Stimulated activated CD8-positive, alpha-beta memory T cell treated with anti-CD3 and anti-CD28 coated beads, Interleukin-7, amount 100 ng/mL, for 48 hours (primary cell): ENCODE measurements at places on chromosomes 1 and 21.

- DNase-seq, result no peak
Measured at GRCh38 chr1:236550961-236551851, 27.4 kb downstream of the LGALS8 start.

DNA sequence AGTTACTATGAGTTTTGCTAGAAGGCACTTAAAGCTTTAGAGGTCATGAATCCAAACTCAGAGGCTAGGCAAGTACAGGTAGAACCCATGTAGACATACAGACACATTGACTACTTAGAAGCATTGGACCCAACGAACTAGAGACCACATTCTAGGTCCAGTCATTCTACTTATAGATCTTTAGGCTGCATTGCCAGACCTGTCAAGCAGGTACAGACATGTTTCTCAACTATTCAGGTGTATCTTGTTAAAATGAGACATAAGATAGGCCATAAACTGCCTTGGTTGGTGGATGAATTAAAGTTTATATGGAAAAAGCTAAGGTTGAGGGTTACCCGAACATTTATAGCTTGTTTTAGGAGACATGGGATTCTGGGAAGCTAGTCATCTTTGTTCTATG is 6.5 kb downstream of the ZP4 start:
- no peak for DNase-seq

DNA sequence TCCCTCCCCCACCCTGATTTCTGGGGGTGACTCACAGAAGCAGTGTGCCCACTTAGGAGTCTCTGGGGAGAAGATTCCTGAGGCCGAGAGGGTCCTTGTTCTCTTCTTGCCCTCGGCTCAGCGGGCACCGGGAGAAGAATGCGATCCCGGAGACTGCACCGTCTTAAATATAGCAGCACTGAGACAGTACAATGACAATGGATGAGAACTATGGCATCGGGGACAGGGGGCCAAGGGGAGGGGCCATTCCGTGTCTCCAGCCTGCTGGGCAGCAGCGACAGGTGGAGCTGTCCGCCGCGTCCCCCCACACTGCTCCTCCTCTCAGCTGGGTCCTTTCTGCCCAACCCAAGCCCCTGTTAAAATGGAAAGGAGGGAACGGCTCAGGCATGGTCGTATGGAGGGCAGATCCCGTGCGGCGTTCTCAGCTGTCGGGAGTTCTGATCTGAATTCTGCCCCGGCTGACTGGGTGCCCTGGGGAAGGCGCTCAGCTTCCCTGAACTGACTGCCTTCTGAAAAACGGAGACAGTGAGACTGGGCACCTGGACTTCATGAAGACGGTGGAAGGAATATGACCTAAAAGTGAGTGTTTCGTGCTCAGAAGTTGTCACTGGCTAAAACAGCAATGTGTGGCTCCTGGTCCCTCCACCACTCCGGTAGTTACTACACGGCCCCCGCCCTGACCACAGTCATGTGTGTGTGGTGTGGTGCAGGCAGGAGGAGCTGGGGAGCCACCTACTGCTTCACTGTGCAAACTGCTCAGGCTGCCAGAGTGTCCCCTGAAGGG is at the start of gene MYOM3:
MYOM3 (minus strand) TSS at position 140 of the 784 bp plus-strand sequence. CDS start 3,499 bp downstream, outside the sequence.
- DNase-seq, result peak; percentile 33

DNA sequence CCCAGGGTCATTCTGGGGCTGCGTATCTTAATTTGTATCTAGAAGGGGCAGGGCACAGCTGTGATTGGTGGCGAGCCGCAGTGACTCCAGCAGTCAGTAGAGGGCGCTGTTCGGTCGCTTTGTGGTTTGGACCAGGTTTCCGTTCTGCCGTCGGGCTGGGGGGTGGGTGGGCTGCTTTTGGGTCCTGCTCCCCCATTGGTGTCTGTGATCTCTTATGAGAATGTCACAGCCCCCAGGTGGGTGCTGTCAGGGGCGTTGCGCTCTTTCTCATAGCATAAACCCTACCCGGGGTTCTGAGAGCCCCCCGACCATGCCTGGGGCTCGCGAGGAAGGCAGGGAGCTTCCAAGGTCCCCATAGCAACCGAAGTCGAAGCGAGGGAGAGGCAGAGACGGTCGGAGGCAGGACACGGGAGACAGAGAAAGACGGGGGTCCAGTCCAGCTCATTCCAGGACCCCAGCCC is 5.4 kb downstream of the TFF3 start:
- peak; percentile 36 for DNase-seq

GRCh38 chr1:17973694-17974093 is 133.9 kb upstream of the IGSF21 start:
- no peak for DNase-seq
